ENCODE measurements at places on chromosomes 6 and 20.

DNA sequence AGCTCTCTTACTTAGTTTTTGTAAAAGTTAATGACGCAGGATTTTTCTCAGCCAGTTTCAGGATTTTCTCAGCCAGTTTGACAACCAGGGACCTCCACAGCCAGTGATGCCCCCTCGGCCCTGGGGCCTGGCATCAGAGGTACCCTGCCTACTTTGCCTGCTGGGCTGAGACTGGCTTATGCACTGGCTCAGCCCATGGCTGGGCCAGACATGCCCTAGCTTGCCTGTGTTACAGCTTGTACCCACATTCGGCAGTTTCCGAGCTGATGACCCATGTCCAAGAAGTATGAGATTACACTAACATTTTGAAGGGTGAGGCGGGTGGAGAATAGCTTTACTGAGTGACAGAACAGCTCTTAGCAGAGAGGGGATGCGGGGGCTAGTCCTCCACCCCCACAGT, 406.1 kb upstream of the HSF2 start:
- no peak for DNase-seq

- no peak for DNase-seq
Measured at GRCh38 chr20:6679086-6679485, 88.4 kb upstream of the BMP2 start.

DNA sequence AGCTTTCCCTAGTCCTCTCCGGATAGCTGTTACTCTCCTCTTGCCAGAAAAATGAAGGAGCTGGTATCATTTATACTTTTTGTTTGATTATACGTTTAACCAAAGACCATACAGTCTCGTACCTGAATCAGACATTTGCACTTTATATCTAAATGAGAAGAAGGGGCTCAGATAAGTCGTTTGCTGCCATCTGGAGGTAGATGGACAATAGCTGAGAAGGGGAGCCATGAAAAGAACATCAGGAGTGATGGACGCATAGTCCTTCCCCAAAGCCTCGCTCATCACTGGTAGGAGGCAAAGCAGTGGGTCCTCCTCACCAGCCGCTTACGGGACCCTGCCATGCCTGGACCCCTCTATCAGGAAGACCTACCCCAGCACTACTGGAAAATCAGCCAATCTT, 45.4 kb downstream of the RPF2 start:
- no peak for DNase-seq

- peak; percentile 29 for DNase-seq
Measured at GRCh38 chr20:2631228-2631627, 21.2 kb upstream of the NOP56 start.

- DNase-seq: no peak
Measured at GRCh38 chr6:53029257-53029656, 34.2 kb upstream of the GSTA4 start.

DNA sequence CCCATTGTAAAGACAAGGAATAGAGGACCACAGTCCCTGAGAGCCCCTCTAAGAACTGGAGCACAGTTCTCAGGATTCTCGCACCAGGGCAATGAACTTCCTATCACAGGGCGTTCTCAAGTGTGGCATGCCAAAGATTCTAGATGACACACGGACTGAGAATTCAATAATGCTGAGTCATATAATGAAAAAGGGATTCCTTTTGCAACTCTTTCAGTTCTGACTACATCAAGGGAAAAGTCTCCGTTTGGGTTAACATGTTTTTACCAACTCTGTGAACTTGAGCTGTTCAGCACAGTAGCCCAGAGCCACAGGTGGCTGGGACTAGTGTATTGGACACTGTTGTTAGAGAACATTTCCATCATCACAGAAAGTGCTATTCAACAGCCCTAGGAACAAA, 3.4 kb downstream of the MED20 start:
- DNase-seq: no peak

Measured in HT-29 (cell line).